ENCODE measurements at places on chromosomes 4 and X. TPM values are rescaled to one million over a fixed set of nuclear protein-coding genes. Genes with fewer than 3 reads are reported as not detected.

TMPRSS11F gene
- total RNA-seq = 0.10 TPM

- DNase-seq = no peak
Measured at GRCh38 chr4:146311238-146311970, 97.1 kb downstream of the REELD1 start.

DNA sequence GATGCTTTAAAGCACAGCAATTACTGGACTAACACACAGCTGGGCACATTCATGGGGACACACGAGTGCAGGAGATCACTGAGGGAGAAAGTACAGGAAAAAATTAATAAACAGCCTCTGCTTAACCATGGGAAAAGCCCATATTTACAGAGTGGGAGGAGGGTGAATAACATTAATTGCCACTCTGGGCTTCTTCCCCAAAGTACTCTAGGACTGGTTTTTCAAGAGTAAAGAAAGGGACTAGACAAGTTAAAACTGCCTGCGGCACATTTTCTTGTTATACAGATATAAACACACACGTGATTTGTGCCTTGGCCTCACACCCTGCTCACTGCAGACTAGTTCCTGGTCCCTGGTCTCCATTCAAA lies 179.7 kb upstream of the TET2 start:
- no peak for DNase-seq

DNA sequence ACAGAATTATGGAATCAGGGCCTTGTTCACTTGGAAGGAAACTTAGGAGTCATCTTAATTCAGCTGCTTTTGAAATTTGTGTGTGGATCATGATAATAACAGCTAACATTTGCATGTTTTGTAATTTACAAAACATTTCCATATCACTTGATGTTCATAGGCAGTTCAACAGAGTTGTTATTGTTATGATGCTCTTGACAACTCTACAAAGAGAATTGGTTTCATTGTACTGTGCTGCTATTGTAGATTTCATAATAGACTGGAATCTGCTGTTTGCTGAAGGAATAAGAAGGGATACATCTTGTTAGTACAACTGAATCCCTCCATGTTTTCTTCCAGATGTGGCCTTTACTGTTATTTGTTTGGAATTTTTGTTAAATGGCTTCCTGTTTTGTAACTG lies 83.5 kb downstream of the CNKSR2 start:
- no peak for DNase-seq
